ENCODE measurements at places on chromosomes 12 and 14. TPM values are rescaled to one million over a fixed set of nuclear protein-coding genes. Genes with fewer than 3 reads are reported as not detected.

The KRT73 gene
- total RNA-seq: not detected

The TAS2R50 gene
- total RNA-seq: 3.1 TPM

DNA sequence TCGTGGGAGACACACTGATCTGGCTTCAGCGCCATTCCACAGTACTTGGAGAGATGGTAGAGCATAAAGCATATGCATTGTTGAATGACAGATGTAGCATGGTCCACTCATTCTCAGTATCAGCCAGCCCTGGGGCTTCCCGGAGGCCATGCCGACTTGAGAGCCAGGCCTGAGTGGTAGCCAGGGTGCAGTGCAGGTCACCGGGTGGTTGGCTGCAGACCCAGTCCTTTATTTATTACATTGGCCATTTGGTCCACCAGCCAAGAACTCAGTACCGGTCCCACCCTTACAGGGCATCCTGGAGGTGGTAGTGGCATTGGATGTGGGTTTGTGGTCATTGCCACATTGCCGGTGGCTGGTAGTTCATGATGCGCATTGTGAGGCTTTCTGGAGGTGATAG is 121.6 kb upstream of the RTL1 start:
- DNase-seq: no peak

- peak; percentile 82 for DNase-seq
Observed at GRCh38 chr14:66105815-66106214, 380.4 kb upstream of the CCDC196 start.

GRCh38 chr12:125229878-125230530 is 164.8 kb downstream of the AACS start:
- no peak for DNase-seq

The KRT7 gene
- total RNA-seq: 1.4 TPM

- DNase-seq: no peak
Observed at GRCh38 chr14:73502017-73502619, 11.4 kb downstream of the RIOX1 start.

- no peak for DNase-seq
Observed at GRCh38 chr14:99632410-99633035, 12.4 kb upstream of the HHIPL1 start.

- DNase-seq: no peak
Observed at GRCh38 chr14:96281486-96281885, 25.5 kb downstream of the BDKRB1 start.

GRCh38 chr12:14239350-14239934 is 126.0 kb upstream of the ATF7IP start:
- DNase-seq: peak; percentile 33

GRCh38 chr12:15244341-15244740 is 23.1 kb upstream of the RERG start:
- no peak for DNase-seq

The KCNA1 gene
- 0.41 TPM for total RNA-seq

The PLA2G1B gene
- not detected for total RNA-seq

The FSCB gene
- 1.4 TPM for total RNA-seq

DNA sequence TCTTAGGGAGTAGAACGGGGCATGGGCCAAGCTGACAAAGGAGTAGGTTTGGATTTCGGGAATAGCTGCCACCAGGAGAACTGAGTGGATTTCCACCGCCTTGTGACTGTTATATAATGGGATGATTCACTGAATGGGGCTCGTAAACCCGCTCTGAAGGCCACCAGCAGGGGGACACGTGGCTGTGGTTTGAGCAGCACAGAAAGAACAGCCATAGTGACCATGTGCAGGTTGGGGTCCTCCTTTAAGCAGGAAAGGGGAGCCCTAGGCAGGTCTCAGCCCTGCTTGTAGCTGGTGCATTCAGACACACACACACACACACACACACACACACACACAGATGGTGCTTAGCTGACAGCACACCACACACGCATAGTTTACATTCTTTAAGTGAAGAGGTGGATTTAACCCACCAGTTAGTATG is 8.6 kb upstream of the ASB2 start:
- DNase-seq: peak; percentile 69

The HOXC4 gene
- total RNA-seq: 0.36 TPM

GRCh38 chr12:126676434-126676833 is 1590.5 kb upstream of the TMEM132C start:
- DNase-seq: peak; percentile 33

The SLC6A13 gene
- total RNA-seq: not detected

- no peak for DNase-seq
Observed at GRCh38 chr14:59245809-59246295, 57.4 kb downstream of the DAAM1 start.

The ADAM21 gene
- total RNA-seq: 0.25 TPM

The DLGAP5 gene
- total RNA-seq: 23.8 TPM

The RNF34 gene
- total RNA-seq: 55.1 TPM

DNA sequence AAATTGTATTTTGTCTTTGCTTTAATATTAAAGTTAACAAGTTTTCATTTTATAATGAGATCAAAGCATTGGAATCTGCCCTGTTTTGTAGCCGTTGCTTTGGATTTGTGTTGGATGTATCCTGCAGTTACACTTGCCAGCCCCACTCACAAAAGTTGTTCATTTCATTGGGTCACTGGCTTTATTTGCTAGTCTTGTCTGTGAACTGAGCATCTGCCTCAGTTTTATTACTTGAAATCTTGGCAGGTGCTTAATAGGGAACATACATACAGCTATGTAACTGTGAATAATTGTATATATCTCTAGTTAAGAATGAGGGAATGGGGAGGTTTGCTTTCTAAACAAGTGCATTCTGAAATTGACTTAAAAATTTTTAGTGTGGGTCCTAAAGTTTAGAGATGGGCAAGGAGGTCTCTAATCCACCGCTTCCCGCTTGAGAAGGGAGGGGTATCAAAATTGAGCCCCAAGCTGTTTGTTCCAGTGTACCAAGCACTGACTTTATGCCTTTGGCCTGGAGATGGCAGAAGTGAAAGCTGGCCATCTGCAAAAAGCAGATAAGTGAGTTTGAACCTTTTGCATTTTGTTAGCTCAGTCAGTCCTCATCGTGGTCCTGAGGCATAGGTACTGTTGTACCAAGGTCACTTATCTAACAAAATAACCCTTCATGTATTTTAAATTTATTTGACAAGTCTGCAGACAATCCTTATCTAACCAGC is 9.3 kb downstream of the EIF5 start:
- DNase-seq: no peak

The FLRT2 gene
- 72.3 TPM for total RNA-seq

The ZNF84 gene
- 26.7 TPM for total RNA-seq

DNA sequence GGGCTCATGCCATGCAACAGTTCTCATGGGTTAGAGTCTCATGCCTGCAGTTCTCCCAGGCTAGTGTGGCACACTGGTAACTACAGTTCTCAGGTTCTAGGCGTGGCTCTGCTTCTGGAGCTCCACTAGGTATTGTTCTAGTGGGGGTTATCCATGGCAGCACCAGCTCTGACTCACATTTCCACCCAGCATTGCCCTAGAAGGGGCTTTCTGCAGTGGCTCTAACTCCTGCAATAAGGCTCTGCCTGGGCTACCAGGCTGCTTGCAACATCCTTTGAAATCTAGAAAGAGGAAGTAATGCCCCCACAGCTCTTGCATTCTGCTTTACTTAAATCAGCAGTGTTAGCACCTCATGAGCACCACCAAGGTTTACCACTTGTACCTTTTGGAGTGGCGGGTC is 220.3 kb upstream of the ARID2 start:
- DNase-seq: no peak

The BEGAIN gene
- total RNA-seq: 0.18 TPM

The ASIC1 gene
- total RNA-seq: 4.9 TPM

DNA sequence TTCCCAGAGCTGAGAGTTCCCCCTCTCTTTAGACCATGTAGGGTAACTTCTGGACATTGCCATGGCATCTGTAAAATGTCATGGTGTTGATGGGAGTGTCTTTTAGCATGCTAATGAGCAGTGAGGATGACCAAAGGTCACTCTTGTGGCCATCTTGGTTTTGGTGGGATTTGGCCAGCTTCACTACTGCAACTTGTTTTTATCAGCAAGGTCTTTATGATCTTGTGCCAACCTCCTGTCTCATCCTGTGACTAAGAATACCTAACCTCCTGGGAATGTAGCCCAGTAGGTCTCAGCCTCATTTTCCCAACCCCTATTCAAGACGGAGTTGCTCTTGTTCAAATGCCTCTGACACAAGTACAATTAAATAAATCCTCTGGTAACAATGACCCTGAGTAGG is 244.4 kb downstream of the NEDD1 start:
- no peak for DNase-seq

The GLIPR1L1 gene
- not detected for total RNA-seq

- peak; percentile 97 for DNase-seq
Observed at GRCh38 chr12:64181430-64182291, 40.4 kb downstream of the KICS2 start.

The ERO1A gene
- total RNA-seq: 75.3 TPM
